C1 segment of cervical spinal cord (tissue), 14 donors: ENCODE measurements at places on chromosomes 5 and 9.

DNA sequence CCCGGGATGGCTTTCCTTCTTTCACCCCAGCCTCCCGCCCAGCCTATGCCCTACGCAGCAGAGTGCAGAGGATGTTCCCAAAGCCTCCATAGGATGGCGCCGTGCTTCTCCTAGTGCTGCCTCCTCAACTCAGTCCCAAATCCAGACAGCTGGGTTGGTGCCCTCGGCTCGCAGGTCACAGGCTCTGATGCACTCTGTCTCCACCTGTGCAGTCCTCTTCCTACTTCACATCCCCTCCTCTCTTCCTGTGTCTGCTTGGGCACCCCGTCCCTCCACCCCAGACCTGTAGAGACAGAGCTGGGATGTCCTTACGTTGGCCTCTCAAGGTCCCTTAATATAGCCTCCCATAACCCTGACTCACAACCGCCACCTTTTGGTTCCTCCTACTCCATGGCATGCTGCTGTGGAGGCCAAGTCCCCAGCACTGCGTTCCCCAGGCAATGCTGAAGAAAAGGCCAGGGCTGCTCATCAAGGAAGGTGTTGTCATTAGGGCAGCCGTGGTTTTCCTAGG is 314.4 kb downstream of the GADD45G start:
- DNase-seq, result no peak

GRCh38 chr9:32906213-32906612 is 95.2 kb downstream of the APTX start:
- no peak for DNase-seq

- DNase-seq, result no peak
These were observed 130.8 kb upstream of the POC5 start for GRCh38 chr5:75848077-75848476.

DNA sequence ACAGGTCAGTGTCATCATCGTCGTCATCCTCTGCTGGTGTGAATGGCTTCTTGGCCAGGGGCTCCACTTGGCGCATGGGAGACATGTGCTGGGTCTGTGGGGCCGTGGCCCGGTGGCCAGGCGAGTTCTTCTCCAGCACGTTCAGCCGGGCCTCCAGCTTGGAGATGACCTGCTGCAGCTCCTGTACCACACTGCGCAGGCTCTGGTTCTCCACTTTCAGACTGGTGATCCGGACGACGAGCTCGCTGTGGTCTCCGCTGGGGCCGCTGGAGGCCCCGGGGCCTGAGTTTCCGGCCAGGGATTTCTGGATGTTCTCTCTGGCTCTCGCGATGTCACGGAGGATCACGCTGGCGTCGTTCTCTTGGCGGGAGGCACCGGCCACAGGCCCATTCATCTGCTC is 40.6 kb downstream of the ZNF484 start:
- DNase-seq, result no peak

DNA sequence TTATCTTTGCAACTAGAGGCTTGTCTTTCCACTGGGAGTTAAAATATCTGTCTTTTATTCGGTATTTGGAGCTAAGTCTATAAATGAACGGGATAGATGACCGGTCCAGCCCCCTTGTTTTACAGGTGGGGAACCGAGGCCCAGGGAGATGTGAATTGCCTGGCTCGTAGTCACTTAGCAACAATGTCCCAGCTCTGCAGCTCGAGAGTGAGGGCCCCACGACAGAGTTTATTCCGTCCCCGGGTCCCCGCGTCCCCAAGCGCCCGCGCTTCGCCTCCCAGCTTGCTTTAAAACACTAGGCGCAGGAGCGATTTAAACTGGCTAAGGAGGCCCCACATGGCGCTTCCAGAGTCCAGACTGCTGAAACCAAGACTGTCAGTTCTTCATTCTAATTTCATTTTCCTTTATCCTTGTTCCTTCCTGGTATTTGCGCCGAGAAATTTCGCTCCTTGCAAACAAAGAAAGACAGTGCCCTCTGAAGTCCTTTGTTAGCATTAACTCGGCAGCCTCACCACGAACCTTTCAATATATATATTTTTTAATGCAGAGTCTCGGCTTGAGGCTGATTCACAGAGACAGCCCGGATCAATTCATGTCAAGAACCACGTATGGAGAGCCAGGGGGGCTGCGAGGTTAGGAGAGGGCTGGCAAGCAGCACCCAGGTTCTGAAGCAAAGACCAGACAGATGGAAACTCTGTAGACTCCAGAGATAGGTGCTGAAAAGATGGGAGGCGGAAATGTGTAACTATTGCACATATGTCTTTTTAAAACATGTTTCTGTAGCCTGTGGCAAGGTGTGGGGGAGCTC is 1.4 kb upstream of the ENC1 start:
- peak; percentile 9 for DNase-seq

DNA sequence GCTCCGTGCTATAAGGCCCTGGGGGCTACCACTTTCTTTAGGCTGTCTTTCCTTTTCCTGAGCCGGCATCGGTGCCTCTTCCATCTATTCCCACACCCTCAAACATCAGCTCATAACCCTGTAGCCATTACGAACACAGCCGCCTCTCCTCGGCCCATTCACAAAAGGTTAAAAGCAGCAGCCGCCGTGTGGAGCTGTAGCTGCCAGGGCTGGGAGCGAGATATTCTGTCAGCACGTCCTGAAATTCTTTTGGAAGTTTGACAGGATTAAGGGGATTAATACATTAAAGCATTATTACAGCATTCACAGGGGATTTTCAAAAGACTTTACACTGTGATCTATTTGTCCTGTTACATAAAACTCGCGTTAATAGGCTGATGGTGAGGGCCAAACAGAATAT is 428.2 kb downstream of the CDK5RAP2 start:
- DNase-seq, result no peak

- DNase-seq, result no peak
These were observed 424.2 kb downstream of the IRX1 start for GRCh38 chr5:4019841-4020240.

DNA sequence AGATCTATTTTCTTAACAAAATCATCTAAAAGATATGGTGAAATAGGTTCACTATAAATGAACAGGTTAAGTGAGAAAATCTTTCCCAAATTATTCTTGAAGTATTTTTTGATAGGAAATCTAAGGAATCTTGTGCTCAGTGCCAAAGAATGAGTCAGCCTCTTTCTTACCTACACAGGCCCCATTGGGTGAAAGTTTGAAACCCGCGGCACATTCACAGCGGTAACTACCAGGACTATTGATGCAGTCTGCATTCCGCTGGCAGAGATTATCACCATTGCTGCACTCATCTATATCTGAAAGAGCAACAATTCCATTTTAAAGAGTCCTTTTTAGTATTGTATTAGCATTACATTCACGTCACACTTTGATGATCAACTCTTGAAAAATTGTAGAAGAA is 221.8 kb downstream of the SLC12A2 start:
- no peak for DNase-seq

DNA sequence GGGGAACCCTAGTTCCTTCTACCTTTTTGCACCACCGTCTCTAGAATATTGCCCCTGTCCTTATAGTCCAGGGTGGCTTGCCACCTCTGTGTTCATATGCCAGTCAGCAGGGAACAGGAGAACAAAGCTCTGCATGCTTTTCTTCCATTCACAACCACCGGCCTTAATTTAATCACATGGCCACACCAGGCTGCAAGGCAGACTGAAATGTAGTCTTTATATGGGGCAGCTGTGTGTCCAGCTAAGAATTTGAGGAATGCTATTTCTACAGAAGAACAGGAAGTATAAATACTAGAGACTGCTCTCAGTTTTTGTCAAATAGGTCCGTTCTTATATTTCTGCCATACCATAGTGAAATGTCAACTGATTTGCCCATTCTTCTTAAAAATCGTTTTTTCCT is 5.8 kb downstream of the C5orf22 start:
- DNase-seq, result no peak

GRCh38 chr5:91206734-91207133 is 176.4 kb downstream of the ARRDC3 start:
- no peak for DNase-seq

GRCh38 chr5:73419465-73420390 is 28.8 kb downstream of the FOXD1 start:
- no peak for DNase-seq

- peak; percentile 41 for DNase-seq
These were observed 81.2 kb upstream of the UBTD2 start for GRCh38 chr5:172364773-172365172.
